Caki2 (cell line): ENCODE measurements at places on chromosomes 1 and 21.

DNA sequence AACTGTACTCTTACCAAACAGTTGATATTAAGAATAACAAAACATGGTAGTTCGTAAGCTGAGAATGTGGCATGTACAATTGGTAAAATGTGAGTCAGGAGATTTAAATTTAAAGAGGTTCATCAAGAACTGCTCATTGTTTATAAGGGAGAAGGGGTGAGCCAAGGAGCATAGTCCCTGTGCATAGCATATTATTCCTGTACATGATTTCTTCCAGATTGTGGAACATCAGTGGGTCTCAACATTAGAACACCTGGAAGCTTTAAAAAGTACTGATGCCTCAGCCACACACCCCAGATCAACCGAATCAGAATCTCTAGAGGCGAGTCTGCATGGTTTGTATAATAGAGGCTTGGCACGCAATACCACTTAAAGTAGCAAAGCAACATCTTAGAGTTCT, 56.1 kb downstream of the KCTD3 start:
- DNase-seq = no peak

- peak; percentile 22 for DNase-seq
Measured at GRCh38 chr1:200971955-200972711, 51.4 kb downstream of the KIF21B start.

- DNase-seq = no peak
Measured at GRCh38 chr1:228001738-228002535, 4.9 kb upstream of the WNT3A start.

- no peak for DNase-seq
Measured at GRCh38 chr1:245673881-245674414, 519.2 kb downstream of the KIF26B start.

DNA sequence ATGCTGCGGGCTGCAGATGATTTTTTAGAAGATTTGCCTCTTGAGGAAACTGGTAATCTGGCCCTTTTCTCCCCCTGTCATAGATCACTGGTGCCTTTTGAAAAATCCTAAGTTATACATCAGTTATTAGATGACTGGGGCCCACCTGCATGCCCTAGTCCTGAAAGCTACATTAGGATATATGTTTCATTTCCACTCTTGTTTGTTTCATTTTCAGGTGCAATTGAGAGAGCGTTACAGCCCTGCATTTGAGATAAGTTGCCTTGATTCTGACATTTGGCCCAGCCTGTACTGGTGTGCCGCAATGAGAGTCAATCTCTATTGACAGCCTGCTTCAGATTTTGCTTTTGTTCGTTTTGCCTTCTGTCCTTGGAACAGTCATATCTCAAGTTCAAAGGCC, 8.1 kb upstream of the IFI44 start:
- DNase-seq = no peak

DNA sequence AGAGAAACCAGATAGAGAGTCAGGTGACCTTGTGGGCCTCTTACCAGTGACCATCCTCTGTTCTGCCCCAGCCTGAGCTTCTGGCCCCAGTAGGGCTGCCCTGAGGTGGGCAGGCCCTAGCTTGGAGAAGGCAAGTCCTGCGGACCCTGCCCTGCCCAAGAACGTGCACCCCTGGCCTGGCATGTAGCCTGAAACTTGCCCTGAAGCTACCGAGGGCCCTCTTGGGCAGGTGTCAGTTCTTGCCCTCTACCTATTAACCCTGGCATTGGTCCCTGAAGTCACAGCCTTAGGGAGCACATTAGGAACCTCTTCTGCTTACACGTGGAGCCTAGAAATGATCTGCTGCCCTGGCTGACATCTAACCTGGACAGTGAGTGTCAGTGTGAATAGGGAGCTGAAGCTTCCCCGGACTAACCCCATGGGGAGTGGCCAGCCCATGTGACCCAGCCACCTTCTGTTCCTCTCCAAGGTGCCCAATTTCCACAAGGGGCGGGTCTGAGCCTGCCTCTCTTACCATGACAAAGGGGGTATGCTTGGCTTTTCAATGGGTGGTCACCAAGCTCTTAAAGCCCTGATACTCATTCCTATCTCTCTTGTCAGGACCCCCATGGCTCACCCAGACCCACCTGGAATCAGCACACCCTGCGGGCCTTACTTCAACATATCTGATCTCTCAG, 163.0 kb downstream of the ZSCAN20 start:
- no peak for DNase-seq

- DNase-seq = no peak
Measured at GRCh38 chr1:59081795-59082194, 215.1 kb upstream of the FGGY start.
